ENCODE measurements at places on chromosomes 11 and 22.

DNA sequence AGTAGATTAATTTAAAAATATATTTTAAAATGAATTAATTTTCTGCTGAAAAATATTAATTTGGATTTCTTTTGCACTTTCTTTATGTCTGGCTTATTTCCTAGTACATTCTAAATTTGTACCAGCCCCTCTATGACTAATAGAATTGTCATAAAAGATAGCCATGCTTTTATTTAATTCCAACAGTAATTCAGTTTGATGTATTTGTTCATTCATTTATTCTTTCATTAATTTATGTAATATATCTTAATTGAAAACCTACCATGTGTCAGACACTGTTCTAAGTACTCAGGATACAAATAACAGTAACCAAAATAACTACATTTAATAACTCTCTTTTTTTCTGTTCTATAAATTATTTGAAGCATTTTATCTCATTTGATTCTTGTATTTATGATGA is 264.0 kb upstream of the CCDC179 start:
- DNase-seq: no peak

GRCh38 chr11:116276051-116277044 is 496.4 kb downstream of the BUD13 start:
- DNase-seq: peak; percentile 77

DNA sequence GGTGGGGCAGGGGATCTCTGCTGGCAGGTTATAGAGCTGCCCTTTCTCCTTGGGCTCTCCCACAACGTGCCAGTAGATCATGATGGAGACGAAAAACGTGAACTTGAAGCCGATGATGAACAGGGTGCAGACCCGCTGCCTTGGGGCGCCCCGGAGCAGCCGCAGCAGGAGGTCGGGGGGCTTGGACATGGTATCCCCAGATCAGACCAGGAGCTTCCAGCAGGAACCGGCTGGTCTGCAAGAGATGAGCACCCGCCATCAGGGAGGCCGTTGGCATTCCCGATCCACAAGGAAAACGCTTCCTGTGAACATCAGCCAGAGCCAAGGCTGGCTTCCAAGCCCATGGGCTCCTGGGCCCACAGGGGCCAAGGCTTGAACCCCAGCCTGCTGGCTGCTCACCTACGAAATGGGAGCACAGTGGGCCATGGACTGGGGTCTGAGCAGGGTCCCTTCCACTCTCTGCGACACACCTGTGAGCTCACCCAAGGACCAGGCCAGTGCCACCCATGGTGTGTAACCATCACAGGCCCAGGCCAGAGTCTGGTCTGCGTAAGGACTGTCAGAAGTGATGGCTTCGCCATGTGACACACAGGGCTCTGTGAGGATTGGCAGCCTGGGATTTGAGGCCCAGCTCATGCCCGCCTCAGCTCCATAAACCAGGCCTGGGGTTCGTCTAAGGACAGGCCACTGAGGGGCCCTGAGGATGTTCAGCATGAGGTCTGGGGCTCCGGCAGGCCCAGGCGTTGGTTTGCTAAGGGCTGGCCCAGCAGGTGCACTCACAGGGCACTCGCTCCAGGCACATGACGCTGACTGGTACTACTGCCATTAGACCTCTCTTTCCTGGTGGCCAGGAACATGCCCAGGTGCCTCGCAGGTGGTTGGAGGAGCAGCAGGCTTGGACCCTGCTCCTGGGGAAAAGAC is 26.6 kb downstream of the A4GALT start:
- DNase-seq: no peak

- DNase-seq: no peak
Observed at GRCh38 chr11:75771646-75772410, 3.2 kb downstream of the DGAT2 start.

- no peak for DNase-seq
Observed at GRCh38 chr11:100978939-100979338, 150.7 kb downstream of the PGR start.

GRCh38 chr11:119339589-119340334 is 921 bp downstream of the C1QTNF5 start:
- DNase-seq: peak; percentile 47

- DNase-seq: no peak
Observed at GRCh38 chr11:35990170-35990569, 46.3 kb downstream of the LDLRAD3 start.

- no peak for DNase-seq
Observed at GRCh38 chr22:40818192-40818746, 877 bp downstream of the SLC25A17 start.

DNA sequence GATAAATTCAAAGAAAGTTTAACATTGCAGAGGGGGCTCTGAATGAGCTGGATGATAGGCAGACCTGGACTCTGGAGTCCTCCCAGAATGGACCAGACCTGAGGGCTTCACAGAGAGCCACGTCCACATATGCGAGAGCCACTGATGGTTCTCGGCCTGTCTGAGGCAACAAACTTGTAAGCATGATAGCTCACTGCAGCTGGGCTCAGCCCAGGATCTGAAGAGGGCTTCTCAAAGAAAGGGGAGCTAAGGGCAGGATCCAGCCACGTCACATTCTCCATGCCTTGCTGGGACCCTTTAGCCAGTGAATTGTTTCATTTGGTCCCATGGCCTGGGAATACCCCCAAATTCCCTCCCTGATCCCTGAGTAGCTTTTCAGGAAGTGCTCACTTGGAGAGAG is 98.9 kb downstream of the ATXN10 start:
- DNase-seq: no peak

DNA sequence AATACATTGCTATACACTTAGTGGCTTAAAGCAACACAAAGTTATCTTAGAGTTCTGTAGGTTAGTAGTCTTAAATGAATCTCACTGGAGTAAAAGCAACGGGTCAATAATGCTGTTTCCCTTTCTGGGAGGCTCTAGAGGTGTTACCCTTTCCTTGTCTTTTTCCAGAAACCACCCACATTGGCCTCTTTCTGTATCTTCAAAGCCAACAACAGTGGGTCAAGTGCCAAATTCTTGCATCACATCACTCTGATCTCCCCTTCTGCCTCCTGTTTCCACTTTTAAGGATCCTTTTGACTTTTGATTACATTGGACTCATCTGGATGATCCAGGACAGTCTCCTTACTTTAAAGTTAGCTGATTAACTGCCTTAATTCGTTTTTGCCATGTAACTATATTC is 93.6 kb downstream of the DDX10 start:
- DNase-seq: no peak

- DNase-seq: peak; percentile 93
Observed at GRCh38 chr11:66842896-66843775, at the start of gene RCE1. Gene RCE1 (plus strand): TSS chr11:66843441. CDS start chr11:66843456, 15 bp downstream.

DNA sequence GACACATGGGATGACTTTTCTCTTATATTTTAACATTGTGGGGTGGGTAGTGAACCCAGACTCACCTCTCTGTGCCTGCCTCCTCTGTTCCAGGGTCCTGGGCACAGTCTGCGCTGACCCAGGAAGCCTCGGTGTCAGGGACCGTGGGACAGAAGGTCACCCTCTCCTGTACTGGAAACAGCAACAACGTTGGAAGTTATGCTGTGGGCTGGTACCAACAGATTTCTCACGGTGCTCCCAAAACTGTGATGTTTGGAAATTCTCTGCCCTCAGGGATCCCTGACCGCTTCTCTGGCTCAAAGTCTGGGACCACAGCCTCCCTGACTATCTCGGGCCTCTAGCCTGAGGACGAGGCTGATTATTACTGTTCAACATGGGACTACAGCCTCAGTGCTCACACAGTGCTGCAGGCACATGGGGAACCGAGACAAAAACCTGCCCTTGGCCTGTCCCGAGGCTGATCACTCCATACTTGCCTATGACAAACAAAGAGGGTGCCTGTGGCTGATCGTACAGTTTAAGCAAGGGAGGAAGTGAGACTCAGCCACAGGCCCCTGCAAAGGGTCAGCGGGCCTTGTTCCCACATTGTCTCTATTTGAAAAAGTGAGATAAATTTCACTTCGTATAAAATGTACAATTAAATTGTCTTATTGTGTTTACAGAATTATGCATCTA is 43.7 kb upstream of the TOP3B start:
- DNase-seq: no peak

DNA sequence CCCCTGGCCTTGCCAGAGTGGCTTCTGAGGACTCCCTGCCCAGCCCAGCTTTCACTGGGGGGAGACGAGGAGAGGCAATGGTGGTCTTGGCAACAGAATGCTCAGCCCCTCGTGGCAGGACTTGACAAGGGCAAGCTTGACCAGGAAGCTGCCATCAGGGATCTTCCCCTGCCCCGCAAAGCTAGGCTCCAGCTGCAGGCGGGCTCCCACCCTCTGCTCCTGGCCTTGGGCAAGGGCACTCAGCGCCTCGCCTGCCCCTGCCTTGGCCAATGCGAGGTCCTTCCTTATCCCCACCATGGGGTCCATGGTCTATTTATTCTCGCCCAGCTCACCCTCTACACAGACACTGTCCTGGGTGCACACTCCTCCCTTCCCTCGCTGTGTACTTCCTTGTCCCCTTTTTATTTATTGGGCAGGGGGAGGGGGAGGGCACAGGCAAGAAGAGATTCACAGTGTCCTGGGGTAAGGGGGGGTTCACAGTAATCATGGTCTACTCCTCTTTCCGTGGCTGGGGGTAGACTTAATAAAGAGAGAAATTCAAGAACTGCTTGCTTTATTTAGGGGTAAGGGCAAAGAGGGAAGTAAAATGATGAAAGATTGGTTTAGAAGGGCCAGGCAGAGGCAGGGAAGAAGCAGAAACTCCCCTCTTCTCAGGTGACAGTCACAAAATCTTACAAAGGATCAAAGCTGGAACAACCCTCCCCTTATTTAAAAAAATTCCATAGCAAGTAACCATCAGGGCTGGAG is 1.6 kb downstream of the GPHA2 start:
- DNase-seq: no peak

DNA sequence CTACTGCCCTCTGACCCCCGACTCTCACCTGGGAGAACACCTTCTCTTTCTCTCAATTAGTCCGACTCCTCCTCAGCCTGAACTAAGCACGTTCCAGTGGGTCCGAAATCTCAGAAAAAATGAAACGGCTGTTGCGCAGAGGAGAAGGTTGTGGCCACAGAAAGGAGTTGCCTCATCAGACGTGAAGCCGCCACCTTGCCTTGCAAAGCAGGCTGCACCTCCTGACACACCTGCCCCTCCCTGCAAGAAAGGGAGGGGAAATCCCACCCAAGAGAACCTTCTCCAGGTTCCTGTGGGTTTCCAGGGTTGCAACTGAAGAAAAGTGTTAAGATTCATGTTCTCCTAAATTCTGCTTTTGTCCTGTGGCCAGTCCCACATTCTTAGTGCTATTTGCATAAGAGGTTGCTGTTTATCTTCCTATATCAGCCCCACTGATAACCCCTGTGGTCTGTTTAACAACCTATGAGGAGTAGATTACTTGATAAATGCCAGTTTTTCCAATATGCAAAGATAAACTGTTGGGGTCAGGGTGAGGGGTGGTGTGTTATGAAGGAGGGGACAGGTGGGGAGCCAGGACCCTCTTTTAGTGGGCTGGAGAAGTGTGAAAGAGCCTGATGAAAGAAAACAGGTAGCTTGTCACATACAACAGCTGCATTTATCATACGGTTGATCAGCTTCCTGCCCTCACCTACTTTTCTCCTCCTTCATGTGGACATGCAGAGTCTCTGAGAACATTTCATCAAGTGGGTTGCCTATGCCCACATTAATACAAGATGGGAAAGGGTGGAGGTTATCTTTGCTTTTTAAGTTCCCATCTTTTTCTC is 18.2 kb downstream of the ZBTB16 start:
- DNase-seq: peak; percentile 47

DNA sequence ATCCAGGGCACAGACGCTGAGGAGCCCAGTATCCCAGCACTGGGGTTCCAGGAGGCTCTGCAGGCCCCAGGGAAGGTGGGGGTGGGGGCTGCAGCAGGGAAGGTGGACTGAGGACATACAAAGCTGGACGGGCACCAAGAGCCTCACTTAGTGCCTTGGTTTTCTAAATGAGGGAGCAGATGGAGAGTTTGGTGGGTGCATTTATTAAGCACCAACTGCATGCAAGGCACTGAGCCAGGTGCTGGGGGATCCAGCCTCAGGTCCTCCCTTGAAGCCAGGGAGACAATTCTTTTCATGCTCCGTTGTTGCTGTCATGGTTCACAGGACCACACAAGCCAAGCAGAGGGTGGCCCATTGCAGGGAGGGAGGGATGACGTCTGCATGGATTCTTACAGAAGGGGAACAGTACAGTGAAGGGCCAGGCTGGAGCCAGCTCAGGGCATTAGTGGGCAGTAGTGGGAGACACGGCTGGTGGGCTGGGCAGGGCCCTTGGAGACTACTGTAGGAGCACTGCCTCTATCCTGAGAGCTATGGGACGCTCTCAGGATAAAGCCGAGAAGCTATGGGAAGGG is 65.0 kb downstream of the MACROD1 start:
- no peak for DNase-seq

GRCh38 chr11:72721689-72722049 is 30.5 kb downstream of the ARAP1 start:
- DNase-seq: peak; percentile 52

- DNase-seq: no peak
Observed at GRCh38 chr11:41047229-41047628, 412.2 kb downstream of the LRRC4C start.

DNA sequence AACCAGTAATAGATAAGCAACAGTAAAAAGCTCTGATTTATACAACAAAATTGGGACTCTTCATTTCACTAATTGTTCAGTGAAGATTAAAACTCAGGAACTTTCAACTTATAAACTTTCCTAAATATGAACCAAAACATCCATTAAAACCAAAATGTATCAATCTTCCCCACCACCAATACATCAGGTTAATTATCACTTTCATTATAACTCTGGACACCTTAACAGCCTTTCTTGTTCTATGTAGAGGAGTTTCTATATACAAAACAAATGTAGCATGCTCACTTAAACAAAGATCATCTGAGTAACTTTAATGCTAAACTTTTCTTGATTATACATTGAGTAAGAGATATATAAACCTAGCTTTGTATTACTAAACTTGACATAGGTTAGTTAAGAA is 74.7 kb downstream of the ST14 start:
- no peak for DNase-seq

- DNase-seq: no peak
Observed at GRCh38 chr11:12540075-12540680, 134.0 kb upstream of the TEAD1 start.

DNA sequence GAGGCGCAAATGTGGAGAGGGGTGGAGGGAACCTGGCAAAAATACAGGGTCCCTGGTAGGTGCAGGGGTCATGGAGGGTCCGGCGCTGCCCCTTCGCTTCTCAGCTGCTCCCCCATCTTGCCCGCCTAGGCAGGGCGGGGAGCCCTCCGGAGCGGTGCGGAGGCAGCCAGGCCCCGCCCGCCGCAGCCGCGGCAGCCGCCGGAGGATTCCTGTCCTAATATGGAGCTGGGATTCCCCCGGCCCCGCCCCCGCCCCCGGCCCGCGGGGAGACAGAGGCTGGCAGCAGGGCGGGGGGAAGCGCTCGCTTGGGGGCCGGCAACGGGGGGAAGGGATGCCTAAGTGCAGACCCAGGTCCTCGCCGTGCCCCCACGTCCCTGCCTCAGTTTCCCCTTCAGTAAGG is 1.0 kb upstream of the NPAS4 start:
- no peak for DNase-seq

- DNase-seq: no peak
Observed at GRCh38 chr11:103942646-103943045, 93.8 kb upstream of the DDI1 start.

DNA sequence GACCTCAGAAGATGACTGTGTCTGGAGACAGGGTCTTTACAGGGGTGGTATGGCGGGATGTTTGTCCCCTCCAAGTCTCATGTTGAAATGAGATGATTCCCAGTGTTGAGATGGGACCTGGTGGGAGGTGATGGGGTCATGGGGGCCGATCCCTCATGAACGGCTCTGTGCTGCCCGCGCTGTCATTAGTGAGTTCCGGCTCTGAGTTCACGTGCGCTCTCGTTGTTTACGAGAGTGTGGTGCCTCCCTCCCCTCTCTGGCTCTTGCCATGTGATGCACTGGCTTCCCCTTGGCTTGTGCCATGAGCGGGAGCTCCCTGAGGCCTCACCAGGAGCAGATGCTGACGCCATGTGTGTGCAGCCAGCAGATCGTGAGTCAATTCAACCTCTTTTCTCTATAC is 830.8 kb downstream of the TBC1D22A start:
- no peak for DNase-seq
